ENCODE measurements at places on chromosomes 4 and X. TPM values are rescaled to one million over a fixed set of nuclear protein-coding genes. Genes with fewer than 3 reads are reported as not detected.

The BCAP31 gene
- total RNA-seq = 71.2 TPM

The PROM1 gene
- 0.05 TPM for total RNA-seq

The CFAP99 gene
- total RNA-seq = not detected

The ZXDA gene
- total RNA-seq = 2.0 TPM

The ELOVL6 gene
- 7.9 TPM for total RNA-seq

The KIT gene
- total RNA-seq = not detected

The NAA15 gene
- total RNA-seq = 91.5 TPM

The MTTP gene
- not detected for total RNA-seq

The CT45A10 gene
- not detected for total RNA-seq

The TAF9B gene
- 25.9 TPM for total RNA-seq

The PASD1 gene
- total RNA-seq = not detected

The GLOD5 gene
- total RNA-seq = not detected

The BCOR gene
- 29.9 TPM for total RNA-seq

The PCDH10 gene
- not detected for total RNA-seq

The FGFR3 gene
- total RNA-seq = 0.52 TPM

The ADH7 gene
- total RNA-seq = not detected

The ASMT gene
- total RNA-seq = not detected

The MSN gene
- total RNA-seq = 507 TPM

The TGIF2LX gene
- not detected for total RNA-seq

The SYNPO2 gene
- total RNA-seq = not detected

The FGD1 gene
- total RNA-seq = 0.38 TPM

The EXOC1L gene
- not detected for total RNA-seq

The SLC9B1 gene
- total RNA-seq = 2.0 TPM

The NXF2 gene
- total RNA-seq = not detected

The CXCL3 gene
- not detected for total RNA-seq

The ARMCX1 gene
- 2.6 TPM for total RNA-seq

The ETDC gene
- not detected for total RNA-seq

The AREG gene
- 1.5 TPM for total RNA-seq

The G3BP2 gene
- 134 TPM for total RNA-seq

The STATH gene
- total RNA-seq = not detected

The DCAF12L1 gene
- total RNA-seq = not detected

The P2RY8 gene
- total RNA-seq = 10.6 TPM

The NHSL2 gene
- total RNA-seq = 0.10 TPM

The PLXNB3 gene
- 0.05 TPM for total RNA-seq

The PCDH18 gene
- not detected for total RNA-seq

The LRRC66 gene
- not detected for total RNA-seq

The MAP7D2 gene
- total RNA-seq = 0.83 TPM

The TRAM1L1 gene
- not detected for total RNA-seq
